ENCODE measurements at places on chromosomes 2 and 18. TPM values are rescaled to one million over a fixed set of nuclear protein-coding genes. Genes with fewer than 3 reads are reported as not detected.

The QPCT gene
- 21.2 TPM for total RNA-seq

The LOXHD1 gene
- total RNA-seq, result not detected

The SPC25 gene
- total RNA-seq, result 18.7 TPM

The CCDC178 gene
- total RNA-seq, result not detected

The LHCGR gene
- not detected for total RNA-seq

The SH2D6 gene
- 0.62 TPM for total RNA-seq

The IL36RN gene
- 0.05 TPM for total RNA-seq

The HAAO gene
- not detected for total RNA-seq

The PID1 gene
- 3.7 TPM for total RNA-seq

The MYCN gene
- not detected for total RNA-seq

The RUFY4 gene
- total RNA-seq, result not detected

The CCDC74B gene
- total RNA-seq, result 6.1 TPM

The AMER3 gene
- not detected for total RNA-seq

The MC5R gene
- not detected for total RNA-seq

The CRYGC gene
- total RNA-seq, result not detected

The ZNF2 gene
- total RNA-seq, result 2.6 TPM

The NOL4 gene
- not detected for total RNA-seq

The DSC1 gene
- not detected for total RNA-seq

The ANKRD30B gene
- not detected for total RNA-seq

The SMIM21 gene
- not detected for total RNA-seq

The FHL2 gene
- 64.2 TPM for total RNA-seq

The IL1F10 gene
- total RNA-seq, result not detected
